NCI-H2081 treated with DMSO at 0.1 percent for 48 hours (cell line): ENCODE measurements at places on chromosomes 6 and 20.

DNA sequence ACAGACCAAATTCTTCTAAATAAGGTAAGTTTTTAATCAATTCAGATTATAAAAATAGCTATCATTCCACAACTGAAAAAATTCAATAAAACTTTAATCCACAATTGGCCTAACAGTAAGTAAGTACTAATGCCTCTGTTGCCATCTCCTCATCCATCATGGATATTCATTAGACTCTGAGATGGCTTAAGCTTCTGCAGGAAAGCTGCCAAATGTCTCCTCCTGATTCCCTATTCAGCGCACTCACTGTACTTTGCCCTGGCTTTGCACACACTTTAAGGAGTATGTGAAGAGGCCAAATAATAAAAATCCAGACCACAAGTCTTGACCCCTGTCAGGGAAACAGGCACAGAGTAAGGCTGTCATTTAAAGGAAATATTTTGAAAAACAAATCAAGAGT, 23.6 kb downstream of the PGM3 start:
- DNase-seq: no peak

DNA sequence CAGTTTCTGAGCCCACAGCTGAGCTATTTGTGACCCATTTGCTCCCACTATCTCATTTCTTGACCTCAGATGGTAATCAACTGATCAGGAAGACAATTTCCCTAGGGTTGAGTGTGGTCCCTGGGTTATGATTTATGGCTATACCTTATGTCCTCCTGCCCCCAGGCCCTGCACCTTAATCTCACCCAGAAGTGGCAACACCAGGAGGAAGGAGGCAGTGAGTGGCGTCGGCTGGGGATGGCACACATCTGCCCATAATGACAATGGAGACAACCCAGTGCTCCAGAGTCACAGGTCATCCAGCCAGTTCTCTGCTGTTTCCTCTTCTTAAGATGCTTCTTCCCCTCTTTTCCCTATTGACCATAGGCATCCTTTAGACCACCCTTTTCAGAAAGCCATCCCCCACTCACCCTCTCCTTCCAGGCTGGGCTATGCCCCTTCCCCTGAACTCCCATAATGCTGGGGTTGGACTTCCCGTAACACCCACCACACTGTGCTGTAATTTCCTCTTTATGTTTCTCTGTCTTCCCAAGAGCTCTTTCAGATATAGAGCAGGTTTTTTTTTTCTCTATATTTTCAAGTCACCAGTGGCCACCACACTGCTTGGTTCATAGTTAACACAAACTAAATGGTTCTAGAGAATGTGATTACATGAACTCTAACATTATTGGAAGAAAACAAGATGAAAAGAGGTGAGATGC, 8.0 kb downstream of the TRIM10 start:
- DNase-seq: no peak

- DNase-seq: no peak
Measured at GRCh38 chr6:10883312-10884244, 1.7 kb upstream of the GCM2 start.

DNA sequence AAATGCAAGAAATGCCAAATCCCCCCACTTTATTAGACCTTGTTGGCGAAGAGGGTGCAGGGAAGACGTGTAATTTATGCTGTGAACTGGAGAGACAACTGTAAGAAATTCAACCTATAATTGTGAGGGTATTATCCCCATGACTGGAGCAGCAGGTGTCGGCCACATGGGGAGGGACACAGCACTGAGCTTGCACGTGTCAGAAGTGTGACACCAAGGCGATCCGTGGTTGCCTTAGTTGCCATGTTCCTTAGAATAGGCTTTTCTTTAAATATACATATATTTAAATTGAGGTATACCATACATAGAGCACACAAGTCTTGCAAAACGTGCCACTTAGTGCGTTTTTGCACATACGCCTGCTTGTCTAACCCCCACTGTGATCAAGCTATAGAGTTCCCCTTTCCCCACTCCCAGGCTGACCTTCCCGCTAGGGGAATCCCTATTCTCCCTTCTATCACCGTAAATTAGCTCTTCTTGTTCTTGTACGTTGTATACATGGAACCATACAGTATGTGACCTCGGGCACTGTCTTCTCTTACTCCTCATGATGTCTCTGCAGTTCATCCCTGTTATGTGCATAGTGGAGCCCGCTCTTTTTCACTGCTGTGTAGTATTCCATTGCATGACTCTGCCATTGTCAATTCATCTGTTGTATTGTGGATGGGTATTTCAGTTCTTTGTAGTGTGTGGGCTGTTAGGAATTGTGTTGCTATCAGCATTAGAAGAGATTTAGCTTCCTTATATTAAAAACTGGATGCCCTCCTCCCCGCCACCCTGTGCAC, 81.6 kb upstream of the PMEPA1 start:
- DNase-seq: no peak

DNA sequence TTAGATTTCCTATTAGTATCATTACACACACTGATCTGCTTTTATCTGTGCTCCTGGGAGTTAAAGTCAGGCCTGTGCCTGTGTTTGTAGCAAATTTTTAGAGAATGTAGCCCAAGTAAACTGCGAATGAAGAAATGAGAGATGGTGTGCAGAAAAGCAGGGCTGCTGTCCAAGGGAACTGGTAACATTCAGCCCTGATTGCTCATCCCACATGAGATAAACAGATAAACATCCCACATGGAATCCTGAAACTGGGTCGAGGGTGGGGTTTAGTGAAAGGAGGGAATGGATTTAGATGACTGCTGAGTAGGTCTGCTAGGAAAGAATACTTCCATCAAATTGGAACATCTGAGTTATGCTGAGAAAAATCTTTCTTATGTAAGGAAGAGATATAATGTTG, 69.1 kb downstream of the GRIK2 start:
- DNase-seq: no peak

- DNase-seq: no peak
Measured at GRCh38 chr20:43755390-43755789, 28.6 kb upstream of the GTSF1L start.

GRCh38 chr6:54264581-54265272, 43.5 kb upstream of the TINAG start:
- no peak for DNase-seq

GRCh38 chr6:30810813-30811339, 66.5 kb upstream of the IER3 start:
- no peak for DNase-seq

DNA sequence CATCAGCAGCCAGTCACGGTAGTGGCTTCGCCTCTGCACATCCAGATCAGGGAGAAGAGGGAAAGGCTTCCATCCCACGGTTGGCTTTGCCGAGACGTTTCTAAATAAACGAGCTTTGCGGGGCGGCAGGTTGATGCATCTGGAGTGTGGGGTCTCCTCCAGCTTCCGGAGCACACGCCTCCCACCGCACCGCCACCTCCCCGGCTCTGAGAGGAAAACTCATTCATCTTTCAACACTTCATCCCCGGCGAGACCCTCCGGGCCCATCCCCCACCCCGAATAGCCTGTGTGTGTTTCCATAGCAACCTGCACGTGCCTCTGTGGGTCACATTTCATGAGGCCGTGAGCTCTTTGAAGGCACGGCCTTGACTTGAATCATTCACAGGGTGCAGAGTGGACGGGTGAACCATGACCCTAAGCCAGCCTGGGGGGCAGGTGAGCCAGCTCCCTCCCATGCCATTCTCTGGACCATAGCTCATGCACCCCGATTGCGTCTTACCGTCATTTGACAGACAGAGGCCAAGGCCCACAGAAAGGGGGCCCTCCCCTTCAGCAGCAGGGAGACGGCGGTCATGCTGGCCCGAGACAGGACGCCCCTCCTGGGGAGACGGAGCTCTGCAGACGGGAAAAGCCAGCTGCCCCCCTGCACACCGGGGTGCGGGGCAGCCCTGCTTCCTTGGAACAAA, 16.2 kb upstream of the CHRNA4 start:
- no peak for DNase-seq

- DNase-seq: no peak
Measured at GRCh38 chr20:44223721-44224120, 13.2 kb upstream of the OSER1 start.

DNA sequence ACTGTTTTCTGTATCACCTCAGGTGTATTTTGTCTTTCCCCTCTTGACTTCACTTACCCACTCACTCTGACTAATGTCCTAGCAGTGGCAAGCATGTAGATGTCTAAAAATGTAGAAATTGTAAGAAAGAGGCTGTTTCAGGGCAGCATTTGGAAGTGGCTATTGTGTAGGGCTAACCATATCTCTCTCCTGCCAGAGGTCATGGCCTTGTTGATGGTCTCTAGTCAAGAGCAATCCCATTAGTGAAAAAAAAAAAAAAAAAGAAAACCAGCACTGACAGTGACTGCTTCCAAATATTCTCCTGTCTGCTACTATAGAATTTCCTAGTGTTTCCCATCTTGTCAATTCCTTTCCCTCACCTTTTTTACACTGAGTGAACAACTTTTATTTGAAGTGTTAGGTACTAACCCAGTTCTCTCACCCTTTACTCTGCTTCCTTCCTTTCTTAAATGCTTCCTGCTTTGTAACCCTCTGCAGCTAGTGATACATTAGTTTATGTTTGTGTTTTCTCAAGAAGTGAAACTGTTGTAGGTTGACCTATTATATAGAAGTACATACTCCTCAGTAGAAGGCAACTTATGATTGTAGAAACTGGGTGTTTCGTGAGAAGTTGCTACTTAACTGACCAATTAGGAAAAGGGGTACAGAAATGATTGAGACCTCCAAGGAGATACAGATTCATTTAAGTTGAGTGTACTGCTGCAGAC, 174.1 kb upstream of the PTPRK start:
- no peak for DNase-seq

- DNase-seq: no peak
Measured at GRCh38 chr6:122712448-122713137, 66.9 kb upstream of the FABP7 start.

DNA sequence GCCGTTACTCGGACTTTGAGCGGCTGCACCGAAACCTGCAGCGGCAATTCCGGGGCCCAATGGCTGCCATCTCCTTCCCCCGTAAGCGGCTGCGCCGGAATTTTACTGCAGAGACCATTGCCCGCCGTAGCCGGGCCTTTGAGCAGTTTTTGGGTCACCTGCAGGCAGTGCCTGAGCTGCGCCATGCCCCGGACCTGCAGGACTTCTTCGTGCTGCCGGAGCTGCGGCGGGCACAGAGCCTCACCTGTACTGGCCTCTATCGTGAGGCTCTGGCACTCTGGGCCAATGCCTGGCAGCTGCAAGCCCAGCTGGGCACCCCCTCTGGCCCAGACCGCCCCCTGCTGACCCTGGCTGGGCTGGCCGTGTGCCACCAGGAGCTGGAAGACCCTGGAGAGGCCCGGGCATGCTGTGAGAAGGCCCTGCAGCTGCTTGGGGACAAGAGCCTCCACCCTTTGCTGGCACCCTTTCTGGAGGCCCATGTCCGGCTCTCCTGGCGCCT, 7.2 kb downstream of the SNX21 start:
- no peak for DNase-seq
